ENCODE measurements at places on chromosomes 1 and 21. TPM values are rescaled to one million over a fixed set of nuclear protein-coding genes. Genes with fewer than 3 reads are reported as not detected.

Gene PODN
- not detected for total RNA-seq

Gene CHIA
- not detected for total RNA-seq

Gene B3GALT5
- not detected for total RNA-seq

Gene OPTC
- not detected for total RNA-seq

Gene HSD11B1
- not detected for total RNA-seq

Gene CR2
- not detected for total RNA-seq

Gene RPE65
- total RNA-seq = not detected

Gene PLA2G2A
- not detected for total RNA-seq

Gene ACTL8
- total RNA-seq = not detected

Gene EFNA3
- 3.8 TPM for total RNA-seq

Gene HLX
- total RNA-seq = not detected

Data from activated CD8-positive, alpha-beta T cell treated with anti-CD3 and anti-CD28 coated beads, Interleukin-2, amount 10 ng/mL, durations not matched to agents 7 days and 5 days (primary cell).